ENCODE measurements at places on chromosomes 3 and 15.

DNA sequence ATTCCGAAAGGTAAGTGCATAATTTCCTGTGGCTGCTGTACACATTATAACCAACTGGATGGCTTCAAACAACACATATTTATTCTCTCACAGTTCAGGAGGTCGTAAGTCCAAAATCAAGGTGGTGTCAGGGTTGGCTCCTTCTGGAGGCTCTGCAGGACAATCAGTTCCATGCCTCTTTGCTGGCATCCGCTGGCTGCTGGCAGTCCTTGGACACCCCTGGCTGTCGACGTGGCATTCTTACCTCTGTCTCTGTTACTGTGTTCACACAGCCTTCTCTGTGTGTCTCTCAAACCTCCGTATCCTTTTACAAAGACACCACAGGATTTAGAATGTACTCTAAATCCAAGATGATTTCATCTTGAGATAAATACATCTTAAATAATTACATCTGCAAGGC is 398.8 kb upstream of the ATP10A start:
- DNase-seq = no peak

DNA sequence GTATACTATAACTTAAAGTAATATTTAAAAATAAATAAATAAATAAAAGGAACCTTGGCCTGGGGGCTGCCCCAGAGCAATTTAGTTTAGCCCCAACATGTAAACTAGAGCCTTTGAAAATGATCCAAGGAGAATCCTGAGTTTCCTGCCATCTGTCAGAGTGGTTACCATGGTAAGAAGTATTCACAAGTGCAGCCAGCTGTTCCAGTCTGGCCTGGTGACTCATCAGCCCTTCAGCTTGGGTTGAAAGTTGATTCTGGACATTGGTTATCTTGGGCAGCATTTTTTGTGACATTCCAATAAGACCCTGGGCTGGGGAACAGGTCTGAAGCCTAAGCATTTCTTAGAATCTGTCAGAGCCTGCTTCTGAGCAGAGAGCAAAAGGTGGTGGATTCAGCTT is 72.7 kb upstream of the LRTM1 start:
- DNase-seq = peak; percentile 90

DNA sequence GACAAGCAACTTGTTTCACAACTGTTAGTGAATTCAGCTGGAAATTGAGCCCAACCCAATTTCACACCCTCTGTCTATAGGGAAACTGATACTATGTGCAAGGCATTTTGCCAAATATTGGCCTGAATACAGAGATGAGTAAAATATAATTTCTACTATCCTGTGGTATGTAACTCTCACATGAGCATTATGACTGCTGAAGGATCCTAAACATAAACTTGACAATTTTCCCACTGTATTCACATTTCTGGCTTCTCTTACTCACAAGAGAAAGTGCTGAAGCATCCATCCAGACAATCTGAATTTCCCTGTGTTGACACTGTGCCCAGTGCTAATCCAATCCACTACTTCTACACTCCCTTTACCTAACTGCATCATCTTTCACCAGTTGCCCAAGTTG is 28.4 kb downstream of the SERPINI2 start:
- DNase-seq = no peak

DNA sequence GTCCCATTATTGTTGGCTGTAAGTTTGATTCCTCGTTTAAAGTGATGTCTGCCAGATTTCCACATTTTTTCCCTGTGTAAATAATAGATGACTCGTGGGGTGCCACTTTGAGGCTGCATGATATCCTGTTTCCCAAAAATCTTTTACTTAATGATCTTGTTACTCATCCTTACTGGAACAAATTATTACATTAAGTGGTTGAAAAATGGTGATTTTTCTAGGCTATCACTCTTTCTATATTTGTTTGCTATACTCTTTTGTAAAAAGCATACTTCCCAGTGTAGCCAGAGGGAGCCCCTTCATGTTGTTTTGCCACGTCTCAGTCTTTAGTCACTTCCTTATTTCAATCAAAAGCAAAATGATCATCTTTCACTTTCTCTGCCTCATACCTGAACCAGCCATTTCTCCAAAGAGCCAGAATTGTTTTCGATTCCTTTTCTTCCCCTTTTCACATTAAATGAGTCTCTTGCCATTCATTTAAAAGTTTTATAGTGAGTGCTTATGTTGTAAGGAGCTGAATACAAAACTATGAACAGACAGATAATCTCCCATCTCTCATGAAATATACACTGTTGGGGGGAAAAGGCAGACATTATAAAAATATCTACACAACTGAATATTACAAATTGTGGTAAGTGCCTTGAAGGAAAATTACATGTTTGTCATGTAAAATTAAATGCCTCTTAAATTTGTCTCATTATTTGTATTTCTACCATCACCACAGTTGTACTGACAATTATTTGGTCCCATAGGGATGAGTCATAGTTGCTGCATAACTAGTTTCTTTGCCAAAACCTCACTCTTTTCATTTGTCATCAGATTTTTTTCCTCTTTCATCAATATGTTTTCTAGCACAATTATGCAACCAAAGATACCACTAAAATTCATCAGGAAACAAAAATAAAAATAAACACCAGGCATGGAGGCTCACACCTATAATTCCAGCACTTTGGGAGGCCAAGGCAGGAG is 41.5 kb downstream of the ADGRG7 start:
- peak; percentile 72 for DNase-seq

GRCh38 chr3:192916371-192917027 is 1.2 kb downstream of the MB21D2 start:
- no peak for DNase-seq

DNA sequence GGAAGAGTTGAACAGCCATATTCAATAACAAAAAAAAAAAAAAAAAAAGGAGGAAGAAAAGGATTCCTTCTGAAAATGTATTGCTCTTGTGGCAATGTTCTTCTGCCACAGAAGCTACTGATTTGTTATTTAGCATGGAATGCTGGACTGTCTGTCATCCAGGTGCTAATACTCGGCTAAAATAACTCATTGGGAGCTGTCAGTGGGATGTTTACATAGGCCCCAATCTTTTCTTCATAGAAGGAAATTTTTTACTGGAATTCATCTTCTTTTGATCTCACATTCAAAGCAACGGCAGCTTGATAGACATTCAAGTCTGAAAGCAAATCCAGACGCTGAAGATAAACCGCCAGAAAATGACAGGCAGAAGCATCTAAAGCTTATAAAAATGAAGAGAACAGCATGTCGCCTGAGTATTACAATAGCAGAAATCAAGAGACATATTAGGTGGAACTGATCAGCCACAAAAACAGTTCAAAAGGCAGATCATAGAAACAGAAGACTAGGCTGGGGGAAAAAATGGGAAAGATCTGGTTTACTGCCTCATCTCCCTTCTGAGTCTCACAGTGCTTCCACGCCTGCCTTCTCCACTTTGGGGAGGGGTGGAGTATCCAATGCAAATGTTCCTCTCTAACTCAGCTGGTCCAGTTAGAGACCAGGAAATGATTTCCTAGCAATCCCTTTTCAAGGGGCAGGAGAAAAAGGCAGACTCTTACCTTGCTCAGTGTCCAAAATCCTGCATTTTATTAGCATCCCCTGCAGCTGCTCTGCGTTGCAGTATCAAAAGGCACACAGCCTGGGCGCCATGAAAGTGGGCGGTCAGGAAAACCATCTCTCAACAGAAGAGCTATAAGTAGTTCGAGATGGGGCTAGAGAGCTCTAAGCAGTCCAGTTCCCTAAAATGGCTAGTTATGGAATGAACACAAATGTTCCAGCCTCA is 451.9 kb downstream of the FOXP1 start:
- DNase-seq = no peak

- peak; percentile 73 for DNase-seq
Measured at GRCh38 chr3:8538913-8539312, 37.3 kb downstream of the LMCD1 start.

GRCh38 chr3:17357035-17357710 is 385.3 kb downstream of the TBC1D5 start:
- DNase-seq = no peak

DNA sequence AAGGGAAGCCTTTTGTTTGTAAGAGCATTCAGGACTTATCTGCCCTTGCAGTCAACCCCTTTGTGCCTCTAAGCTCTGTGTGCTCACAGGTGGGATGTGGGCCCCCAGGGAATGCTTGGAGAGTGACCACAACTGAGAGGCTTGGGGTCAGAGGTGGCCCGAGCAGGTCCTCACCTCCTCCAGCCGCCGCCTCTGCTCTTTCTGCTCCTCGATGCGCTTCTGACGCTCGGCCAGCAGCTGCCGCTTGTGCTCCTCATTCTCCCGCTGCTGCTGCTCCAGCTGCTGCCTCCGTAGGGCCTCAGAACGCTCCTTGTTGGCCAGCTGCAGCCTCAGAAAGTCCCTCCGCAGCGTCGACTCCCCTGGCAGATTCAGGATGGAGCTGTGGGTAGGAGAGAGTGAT is 130.8 kb upstream of the SLC2A2 start:
- no peak for DNase-seq

GRCh38 chr3:174821477-174821876 is 37.7 kb upstream of the NAALADL2 start:
- peak; percentile 3 for DNase-seq

GRCh38 chr15:42375941-42376340 is 16.6 kb downstream of the CAPN3 start:
- no peak for DNase-seq

GRCh38 chr15:67746022-67746421 is 79.3 kb upstream of the SKOR1 start:
- peak; percentile 77 for DNase-seq

DNA sequence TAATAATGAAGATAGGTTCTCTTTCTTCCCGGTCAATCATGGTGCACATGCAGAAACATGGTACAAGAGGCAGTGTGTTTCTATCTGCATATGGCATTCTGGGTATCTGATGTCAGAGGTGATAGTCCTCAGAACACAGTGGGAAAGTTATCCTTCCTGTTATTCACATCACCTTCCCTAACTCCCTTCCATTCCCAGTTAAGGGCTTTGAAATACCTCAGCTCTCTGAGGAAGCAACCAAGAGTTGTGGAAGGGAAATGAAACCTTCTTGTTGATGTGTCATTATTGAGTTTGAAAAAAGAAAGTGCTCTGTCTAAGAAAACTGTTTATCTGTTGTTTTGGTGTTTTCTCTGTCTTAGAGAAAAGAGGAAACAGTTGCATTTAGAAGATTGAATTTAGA is 21.9 kb upstream of the P2RY13 start:
- DNase-seq = no peak

- peak; percentile 33 for DNase-seq
Measured at GRCh38 chr15:35852818-35853624, 307.1 kb upstream of the DPH6 start.

DNA sequence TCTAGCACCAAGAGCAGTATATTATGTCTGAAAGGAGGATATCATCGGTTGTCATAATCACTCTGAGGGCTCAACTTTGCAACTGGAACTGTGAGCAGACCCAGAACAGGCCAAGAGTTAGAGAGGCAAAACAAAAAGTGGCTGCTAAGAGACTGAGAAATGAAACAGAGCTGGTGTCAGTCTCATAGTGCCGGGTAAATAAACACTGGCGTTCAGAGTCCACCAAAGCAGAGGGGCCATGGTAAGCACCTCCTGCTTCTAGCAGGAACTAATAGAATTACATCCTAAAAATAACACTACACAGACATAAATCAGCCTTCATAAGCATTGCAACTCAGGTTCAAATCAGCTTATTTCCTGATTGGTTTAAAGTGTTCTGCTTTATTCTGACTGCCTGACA is 10.3 kb upstream of the IL12A start:
- DNase-seq = no peak

- no peak for DNase-seq
Measured at GRCh38 chr3:142568393-142569017, 10.0 kb downstream of the ATR start.

DNA sequence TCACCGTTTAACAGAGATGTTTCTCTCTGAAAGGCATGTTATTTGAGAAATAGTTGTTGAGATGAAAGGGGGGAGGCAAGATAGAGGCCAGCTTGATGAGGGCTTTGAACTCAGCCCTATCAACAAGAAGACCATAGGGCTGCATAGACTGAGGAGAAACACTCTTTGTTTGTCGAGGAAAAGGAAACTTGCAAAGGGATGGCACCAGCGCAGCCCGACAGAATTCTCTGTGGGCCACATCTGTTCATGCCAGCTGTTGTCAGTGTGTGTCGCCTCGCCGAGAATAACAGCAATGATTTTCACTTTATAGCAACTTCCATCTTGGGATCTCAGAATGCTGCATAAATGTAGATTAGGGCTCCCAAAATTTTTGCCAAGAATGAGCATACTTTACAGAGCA is 478.3 kb upstream of the TPRG1 start:
- DNase-seq = no peak

DNA sequence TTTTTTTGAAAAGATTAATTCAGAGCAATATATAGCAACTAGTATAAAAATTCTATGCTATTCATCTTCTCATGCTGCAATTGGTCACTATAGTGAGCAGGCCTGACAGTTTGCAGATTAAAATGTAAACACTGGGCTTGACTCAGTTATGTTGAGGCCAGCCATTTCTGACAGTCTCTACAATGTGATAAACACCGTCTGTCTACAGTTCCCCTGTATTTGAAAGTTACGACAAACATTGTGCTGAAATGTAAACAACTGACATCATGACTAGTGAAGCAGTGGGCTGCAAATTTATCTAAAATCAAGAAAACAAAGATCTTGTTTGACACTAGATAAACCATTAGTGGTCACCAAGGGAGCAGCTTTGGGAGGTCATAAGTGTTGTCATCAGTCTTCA is 197.4 kb downstream of the ISL2 start:
- no peak for DNase-seq

- DNase-seq = no peak
Measured at GRCh38 chr15:101044625-101045235, 125.6 kb downstream of the LRRK1 start.

DNA sequence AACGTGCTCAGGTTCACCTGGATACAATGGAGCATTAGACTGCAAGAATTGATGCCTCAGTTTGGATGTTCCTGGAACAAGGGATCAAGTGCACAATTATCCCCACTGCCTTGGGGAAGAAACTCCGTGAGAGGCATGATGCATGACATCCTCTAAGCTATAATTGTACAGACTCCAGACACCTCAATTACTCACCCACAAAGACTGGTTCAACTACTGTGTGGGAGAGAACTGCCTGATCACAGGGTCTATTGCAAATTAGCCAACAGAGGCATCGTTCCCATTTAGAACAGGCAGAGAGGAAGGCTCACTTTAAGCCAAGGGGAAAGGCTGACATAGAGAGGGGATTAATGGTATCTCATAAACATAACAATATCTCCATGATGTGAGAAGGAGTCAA is 43.5 kb downstream of the ARRDC4 start:
- peak; percentile 10 for DNase-seq

- peak; percentile 69 for DNase-seq
Measured at GRCh38 chr15:36075333-36075732, 504.1 kb upstream of the CDIN1 start.

DNA sequence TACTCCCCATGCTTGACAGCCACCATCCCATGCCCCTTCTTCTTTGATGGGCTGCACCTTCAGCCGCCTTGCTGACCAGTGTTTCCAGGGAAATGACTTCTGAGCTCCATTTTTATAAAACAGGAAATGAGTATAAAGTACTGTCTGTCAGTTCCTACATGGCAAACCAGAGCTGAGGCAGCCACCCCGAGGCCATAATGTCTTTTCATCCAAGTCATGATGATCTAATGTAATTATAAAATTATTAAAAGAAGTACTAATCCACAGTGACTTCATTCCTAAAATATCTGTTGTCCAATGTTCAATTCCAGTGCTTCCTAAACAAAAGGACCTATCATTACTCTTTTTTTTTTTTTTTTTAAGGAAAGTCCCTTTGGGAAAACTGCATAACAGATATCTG is 75.2 kb upstream of the HERC1 start:
- peak; percentile 29 for DNase-seq

All from AG10803 (cell line).